ENCODE measurements at places on chromosomes 16 and 17.

GRCh38 chr17:68349157-68349556, 57.9 kb downstream of the ARSG start:
- no peak for DNase-seq

DNA sequence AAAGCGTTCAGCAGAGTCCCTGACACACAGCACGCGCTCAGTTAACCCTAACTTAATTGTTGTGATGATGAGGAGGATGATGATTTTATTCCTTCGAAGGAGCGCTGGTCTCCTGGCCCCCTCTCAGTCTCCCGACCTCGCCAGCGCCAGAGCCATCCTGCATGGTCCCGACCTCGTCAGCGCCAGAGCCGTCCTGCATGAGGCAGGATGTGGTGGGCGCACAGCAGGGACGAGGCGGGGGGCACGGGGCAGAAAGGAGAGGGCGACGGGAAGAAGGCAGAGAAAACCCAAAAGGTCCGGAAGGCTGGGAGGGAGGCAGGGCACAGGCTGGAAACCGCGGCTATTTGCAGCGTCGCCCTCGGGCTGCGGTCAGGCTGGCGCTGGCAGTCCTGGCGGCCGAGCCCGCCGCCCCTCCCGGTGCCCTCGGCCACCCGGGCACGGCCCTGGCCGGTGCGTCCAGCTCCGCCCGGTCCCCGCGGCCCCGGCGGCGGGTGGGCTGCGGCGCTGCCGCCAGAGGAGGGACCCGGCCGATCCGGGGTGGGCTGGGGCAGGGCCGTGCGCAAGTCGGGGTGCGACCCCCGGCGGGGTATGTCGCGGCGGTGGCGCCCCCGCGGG, 3.0 kb upstream of the TAC4 start:
- DNase-seq, result peak; percentile 75

GRCh38 chr16:80023865-80024264, 423.3 kb upstream of the MAF start:
- DNase-seq, result no peak

- DNase-seq, result no peak
Measured at GRCh38 chr16:12904329-12904671, 2.9 kb downstream of the SHISA9 start.

DNA sequence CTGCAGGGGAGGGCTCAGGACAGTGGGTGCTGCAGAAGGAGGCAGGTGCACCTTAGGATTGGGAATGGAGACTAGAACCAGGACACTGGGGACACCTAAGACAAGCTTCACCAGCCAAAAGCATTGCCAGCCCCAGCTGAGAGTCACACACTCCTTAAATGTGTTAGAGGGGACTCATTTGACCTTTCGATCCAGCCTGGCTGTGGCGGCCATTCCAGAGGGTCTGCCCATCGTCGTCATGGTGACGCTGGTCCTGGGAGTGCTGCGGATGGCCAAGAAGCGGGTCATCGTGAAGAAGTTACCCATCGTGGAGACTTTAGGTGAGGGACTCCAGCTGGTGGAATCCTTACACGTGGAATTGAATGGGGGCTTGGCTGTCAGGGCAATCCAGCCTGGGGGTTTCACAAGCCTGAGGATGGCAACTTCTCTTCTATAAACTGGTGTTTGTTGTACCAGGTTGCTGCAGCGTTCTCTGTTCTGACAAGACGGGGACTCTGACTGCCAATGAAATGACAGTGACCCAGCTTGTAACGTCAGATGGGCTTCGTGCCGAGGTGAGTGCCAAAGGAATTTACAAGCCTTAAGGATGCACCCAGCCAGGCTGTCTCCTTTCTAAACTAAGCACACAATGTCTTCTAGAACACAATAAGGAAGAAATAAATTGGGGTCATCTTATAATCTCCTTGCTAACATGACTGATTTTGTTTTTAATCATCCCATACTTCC, 65.3 kb downstream of the MEAK7 start:
- no peak for DNase-seq

DNA sequence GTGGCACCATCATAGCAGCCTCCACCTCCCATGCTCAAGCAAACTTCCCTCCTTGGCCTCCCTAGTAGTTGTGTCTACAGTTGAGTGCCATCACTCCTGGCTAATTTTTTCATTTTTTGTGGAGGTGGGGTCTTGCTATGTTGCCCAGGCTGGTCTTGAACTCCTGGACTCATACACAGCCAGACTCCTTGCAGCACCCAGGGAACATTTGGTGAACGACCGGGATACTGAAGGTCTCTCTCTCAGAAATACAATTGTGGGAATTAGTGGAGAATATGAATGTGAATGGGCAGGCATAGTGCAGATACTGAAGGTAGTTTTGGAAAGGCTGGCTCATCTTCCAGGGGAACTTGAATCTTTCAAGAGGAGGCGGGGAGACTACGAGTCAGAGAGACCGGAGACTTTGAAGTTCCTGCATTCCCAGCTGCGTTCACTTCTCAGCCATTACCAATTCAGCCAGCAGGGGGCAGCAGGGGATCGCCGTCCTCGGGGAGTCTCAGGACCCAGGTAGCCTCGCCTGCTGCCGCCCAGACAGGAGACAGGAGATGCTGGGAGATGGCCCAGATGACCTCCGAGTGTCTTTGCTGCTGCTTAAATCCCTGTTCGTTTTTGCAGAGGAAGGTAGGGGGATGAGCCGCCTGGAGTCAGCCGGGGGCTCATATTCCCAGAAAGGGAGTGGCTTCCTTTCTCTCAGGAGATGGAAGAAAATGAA, 68.6 kb downstream of the HAPSTR1 start:
- DNase-seq, result peak; percentile 58

GRCh38 chr16:86665319-86665675, 86.9 kb downstream of the FOXL1 start:
- DNase-seq, result no peak

- DNase-seq, result peak; percentile 27
Measured at GRCh38 chr17:3845291-3845620, 790 bp downstream of the NCBP3 start.
